Hepatocyte (in vitro differentiated cells): ENCODE measurements at places on chromosomes 6 and 20. TPM values are rescaled to one million over a fixed set of nuclear protein-coding genes. Genes with fewer than 3 reads are reported as not detected.
A peak's percentile ranks its signal among the peaks of the same experiment; 100 is the strongest.

- DNase-seq, result no peak
Observed at GRCh38 chr20:4613718-4614620, 107.7 kb upstream of the PRND start.

DNA sequence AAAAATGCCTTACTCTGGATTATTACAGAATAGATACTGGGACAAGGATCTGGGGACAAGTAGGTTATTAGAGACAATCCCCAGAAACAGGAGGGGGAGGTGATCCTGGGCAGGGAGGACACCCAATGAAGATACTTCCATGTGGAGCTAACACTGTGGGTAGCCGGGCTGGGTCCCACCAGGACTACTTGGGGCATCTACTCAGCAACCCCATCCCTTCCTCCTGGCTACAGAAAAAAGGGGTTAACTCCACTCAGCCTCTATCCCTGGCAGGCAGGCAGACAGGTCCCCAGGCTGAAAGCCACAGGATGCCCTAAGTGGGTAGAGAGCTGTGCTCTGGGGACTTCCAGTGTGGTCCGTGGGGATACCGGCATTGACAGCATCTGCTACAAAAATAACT, 68.0 kb upstream of the NXT1 start:
- no peak for DNase-seq

CLPSL1 gene
- not detected in 2 replicates for polyA plus RNA-seq

DNA sequence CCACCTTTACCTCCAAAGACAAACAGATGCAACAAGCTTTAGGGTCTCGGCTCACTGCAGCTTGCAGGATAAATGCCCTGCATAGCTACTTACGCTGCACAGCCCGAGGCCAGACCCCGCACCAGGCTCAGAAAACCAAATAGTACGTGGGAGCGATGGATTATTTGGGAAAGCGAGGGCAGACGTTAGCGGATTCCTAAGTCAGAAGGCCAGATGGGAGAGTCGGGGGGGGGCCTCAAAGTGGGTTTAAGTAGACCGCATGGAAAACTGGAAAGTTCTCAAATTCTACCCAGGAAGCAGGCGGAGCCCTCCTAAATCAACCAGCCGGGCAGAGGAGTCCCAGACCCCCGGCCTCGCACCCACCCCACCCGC, 382 bp downstream of the SFT2D1 start:
- peak; percentile 37 for DNase-seq

DNA sequence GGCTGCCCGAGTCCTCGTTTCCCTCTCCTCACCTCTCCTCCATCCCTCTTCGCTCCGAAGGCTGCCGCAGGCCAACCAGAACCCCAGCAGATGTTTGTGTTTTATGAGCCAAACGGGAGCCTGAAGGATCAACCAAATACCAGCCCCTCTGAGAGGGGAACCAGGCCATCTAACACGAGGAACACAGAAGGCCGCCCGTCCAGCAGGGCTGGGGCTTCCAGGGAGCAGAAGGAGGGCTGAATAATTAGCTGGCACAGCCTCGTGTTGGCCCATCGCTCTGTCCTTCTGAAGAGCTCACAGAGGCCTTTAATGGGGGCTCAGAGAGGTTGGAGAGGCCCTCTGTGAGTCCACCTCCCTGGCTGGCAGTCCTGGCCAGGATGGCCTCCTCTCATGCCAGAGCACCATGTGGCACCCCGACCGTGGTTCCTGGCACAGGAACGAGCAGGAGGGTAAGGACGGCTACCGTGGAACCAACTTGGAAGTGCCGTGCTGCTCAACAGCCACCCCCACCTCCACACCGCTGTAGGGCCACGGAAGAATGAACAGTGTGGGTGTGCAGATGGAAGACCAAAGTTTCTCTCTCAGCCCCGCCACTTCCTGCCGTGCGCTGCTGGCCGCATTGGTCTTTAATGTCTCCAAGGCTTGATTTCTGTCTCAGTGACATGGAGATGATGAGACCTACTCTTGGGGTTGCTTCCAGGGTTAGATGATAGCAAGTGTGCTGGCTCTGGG, 155.2 kb downstream of the SCML4 start:
- DNase-seq, result no peak

TP53TG5 gene
- polyA plus RNA-seq, result 0.23 TPM in 1 of 2 replicates, not detected in the other
